CD8-positive, alpha-beta memory T cell (primary cell): ENCODE measurements at places on chromosomes 3 and 15. TPM values are rescaled to one million over a fixed set of nuclear protein-coding genes. Genes with fewer than 3 reads are reported as not detected.
A peak's percentile ranks its signal among the peaks of the same experiment; 100 is the strongest.

- no peak for DNase-seq
Measured at GRCh38 chr3:46271209-46271745, 29.0 kb downstream of the CCR3 start.

GRCh38 chr3:77234004-77234403 lies 194.1 kb downstream of the ROBO2 start:
- DNase-seq = no peak

DNA sequence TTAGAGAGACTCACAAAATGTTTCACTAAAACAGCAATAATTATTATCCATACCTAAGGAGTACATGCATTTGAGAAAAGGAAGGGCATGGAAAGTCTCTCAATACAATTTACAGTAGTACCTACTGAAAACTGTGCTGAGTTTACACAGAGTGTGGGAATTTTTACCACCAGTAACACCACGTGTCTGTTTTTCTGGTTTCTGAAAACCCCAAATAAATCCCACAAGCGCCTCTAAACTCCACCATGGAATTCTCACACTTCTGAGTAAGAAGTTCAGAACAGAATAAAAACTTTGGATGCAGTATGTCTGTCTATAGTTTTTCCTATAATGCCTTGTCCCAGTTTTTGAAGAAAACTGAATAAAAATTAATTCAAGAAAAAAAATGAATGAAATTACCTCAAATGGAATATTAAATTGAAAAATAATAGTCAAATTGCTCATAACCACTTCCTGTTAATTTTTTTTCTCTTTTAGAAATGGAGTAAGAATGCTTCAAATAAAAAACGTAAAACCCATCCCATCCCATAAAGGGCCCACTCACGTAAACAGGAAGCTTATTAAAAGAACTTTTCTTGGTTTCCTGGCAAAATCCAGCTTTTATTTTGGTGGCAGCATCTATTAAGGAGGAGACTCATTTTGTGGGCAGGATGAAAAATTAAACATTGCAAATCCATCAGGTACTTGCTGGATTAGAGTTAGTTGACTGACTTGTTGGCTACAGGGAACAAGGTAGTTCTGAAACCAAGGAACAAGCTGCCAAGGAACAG lies 378.1 kb downstream of the TIGIT start:
- no peak for DNase-seq

DNA sequence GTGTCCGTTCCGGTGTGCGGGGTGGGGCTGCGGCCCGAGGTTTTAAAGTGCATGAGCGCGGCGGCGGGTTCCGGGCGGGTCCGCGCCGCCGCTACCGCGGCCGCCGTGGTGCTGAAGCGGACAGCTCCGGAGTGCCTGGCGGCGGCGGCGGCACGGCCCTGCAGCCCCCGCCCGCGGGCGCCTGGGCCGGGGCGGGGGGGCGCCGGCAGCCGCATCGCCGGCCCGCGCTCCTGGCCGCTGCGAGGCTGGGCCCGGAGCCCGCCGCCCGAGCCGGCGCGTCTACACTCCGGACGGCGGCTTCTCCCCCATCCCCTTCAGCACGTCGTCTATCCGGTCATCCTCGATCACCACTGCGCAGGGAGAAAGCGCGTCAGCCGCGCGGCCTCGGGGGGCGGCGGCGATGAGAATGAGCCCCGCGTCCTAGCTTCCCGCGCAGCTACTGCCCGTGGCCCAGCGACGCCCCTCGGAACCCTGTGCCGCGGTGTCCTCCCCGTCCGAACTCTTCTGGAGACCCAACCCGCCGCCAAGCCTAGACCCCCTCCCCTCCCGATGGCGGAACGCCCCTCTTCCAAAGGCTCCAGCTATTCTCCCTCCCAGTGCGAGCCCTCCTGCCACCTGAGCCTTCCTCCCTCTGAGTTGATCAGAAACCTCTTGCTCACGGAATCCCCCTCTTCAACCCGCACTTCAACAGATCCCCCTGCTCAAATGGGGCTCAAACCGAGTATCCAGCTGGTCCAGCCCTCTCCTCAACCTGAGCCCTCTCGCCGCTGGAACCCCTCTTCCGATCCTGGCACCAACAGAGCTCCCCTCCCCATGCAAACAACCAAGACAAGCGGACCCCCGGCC lies 1.3 kb downstream of the CAMK2N2 start:
- peak; percentile 48 for DNase-seq

DNA sequence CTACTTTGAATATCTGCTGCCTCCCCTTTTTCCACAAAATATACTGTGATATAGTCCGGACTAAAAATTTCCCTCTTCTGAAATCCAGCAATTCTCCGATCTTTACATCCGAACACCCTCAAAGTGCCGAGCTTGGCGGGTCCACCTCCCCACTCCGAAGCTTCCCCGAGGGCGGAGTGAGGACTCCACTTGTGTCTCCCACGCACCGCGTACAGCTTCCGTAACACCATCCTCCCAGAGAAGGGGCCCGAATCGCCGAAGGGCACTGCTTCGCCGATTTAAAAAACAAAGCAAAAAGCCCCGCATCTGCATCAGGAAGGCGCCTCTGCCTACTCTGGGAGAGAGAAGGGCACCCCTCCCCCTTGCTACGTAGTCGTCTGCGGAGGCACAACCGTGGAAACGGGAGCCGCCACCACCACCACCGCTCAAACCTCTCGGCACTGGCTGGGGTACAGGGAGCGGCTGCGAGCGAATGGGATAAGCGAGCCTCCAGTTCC lies 551 bp downstream of the NCBP2 start:
- DNase-seq = no peak

DNA sequence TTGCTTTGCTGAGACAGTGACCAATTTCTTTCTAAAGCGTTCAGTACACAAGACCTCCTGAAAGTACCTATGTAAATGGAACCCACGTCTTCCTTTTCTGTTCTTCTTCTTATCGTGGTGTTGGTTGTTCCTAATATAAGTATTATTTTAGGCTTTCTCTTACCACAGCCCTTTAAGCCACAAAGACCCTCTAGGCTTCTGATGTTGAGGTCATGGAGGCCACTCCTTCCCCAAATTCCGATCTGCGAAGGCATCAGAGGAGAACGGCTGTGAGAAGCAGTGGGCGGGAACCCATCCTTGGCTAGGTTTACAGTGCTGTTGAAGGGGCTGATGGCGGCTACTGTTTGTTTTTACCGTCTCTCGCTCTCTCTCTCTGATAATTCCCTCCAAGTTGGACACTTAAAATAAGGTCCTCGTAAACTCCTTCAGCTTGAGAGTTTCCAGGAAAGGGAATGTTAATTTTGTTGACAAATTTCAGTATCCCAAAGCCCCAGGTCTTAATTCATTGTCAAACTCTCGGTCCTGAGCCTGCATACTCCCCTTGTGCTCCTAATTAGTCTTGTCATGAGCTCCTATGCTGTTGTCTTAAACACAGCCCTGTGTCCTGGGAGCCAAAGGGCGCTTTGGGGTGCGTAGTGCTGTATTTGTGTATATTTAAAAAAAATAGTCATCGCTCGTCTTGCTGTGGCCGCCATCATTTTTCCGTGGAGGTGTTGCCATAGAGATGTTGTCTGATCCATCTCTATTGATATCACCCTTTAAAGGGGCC lies 178.8 kb downstream of the OPA1 start:
- DNase-seq = no peak

DNA sequence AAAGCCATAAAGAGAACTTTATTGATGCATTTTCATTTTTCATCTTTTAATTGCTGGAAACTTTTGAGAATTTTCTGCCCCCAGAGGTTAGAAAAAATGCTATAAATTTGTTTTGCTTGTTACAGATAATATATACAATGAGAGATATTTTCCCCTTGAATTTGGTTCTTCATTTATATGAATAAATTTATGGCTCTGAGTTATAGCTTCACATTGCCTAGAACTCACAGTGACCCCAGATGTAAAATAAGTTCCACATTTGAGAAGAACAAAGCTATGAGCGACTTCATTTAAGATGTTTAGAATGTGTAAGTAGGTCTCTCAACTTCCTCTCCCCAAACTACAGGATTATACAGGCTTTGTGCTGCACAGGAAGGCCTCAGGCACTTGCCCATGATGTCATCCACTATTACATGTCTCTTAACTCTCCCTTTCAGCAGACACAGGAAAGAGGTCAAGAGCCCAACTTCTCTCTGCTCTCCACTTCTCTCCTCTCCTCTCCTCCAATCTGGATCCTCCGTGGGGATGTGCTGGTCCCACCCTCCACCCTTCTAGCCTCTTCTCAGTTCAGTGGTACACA lies 92.8 kb downstream of the DUT start:
- no peak for DNase-seq

DNA sequence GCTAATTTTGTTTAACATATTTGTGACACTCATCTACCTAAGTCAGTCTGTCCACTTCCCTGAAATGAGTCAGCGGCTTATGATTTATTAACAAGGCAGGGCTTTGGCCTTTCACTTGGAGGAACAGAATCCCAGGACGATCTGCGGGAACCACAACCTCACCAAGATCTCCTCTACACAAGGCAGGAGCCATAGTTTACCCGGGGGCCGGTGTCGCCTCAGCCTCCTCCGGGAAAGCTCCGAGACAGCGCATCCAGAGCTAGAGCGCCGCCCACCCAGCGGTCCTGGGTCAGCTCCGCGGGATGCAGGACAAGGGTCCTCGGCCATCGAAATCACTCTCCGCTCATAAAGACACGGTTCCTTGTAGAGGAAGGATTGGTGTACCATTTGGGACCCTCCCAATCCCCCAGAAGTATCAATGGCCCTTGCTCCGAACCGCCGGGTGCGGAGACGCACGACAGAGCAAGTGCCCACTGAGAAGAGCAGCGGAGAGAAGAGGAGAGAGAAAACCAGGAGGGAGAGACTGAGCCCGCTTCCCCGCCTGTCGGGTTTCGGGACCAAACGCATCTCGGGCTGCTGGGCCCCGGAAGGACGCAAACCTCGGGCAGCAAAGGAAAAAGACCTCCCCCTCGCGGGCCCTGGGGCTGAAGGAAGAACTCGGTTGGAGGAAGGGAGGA lies 13.1 kb upstream of the ALCAM start:
- no peak for DNase-seq

DNA sequence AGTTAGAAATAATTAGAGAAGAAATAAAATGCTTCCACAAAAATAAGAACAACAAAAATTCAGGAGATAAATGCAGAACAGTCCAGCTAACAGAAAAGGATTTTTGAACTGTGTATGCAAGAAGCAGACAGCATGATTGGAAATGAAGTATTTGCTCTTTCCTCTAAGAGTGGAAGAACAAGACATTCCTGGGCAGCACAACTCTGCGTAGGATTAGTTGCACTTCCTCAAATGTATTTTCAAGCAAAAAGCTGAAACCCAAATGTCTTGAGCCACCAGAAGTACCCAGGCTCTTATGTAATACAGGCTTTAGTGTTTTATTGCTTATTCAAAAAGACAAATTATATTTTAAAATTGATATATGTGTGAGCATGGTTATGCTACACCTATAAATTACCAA lies 127.2 kb downstream of the ZBTB20 start:
- no peak for DNase-seq

DNA sequence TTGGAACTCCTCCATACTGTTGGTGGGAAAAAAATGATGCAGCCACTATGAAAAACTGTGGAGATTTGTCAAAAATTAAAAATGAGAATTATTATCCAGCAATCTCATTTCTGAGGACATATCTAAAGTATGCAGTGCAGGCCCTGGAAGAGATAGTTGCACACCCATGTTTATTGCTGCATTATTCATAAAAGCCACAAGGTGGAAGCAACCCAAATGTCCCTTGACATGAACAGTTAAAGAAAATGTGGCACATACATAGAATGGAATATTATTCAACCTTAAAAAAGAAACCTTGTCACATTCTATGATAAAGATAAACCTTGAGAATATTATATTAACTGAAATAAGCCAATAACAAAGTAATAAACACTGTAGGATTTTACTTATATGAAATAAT lies 80.9 kb upstream of the ARHGEF26 start:
- no peak for DNase-seq

- no peak for DNase-seq
Measured at GRCh38 chr3:98972720-98973119, 71.2 kb upstream of the DCBLD2 start.

GRCh38 chr3:19077388-19077787 lies 70.9 kb upstream of the KCNH8 start:
- DNase-seq = no peak

GRCh38 chr15:20340931-20341661 lies 200.5 kb downstream of the GOLGA6L6 start:
- no peak for DNase-seq

GRCh38 chr15:55628369-55628730 lies 40.2 kb upstream of the PYGO1 start:
- DNase-seq = no peak

GRCh38 chr15:43828061-43828657 lies 1.4 kb downstream of the WDR76 start:
- DNase-seq = no peak

DNA sequence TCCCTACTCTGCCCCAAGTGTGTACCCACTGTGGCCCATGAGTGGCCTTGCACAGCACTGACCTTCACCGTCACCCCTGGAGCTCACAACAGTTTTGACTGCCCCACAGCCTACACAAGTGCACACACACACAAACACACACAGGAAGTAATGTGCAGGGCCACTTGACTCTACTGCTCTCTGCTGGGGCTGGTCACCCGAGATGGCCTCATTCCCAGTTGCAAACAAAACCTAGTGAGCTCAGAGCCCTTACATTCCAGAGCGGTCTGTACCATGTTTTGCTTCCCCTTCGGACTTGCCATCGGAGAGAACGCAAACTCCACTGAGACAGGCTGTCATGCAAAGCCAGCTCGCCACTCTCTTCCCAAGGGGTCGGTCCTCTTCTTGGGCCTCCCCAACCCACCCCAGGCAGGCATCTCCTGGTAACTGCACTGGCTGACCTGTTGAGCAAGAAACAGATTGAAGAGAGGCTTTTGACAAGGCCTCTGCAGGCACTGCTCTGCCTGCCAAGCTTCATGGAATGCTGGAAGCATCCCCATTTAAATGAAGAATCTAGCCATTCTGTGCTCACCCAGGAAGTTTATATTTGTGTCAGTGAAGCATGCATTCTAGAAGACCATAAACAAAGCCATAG lies 232.0 kb upstream of the IGF1R start:
- DNase-seq = no peak

DNA sequence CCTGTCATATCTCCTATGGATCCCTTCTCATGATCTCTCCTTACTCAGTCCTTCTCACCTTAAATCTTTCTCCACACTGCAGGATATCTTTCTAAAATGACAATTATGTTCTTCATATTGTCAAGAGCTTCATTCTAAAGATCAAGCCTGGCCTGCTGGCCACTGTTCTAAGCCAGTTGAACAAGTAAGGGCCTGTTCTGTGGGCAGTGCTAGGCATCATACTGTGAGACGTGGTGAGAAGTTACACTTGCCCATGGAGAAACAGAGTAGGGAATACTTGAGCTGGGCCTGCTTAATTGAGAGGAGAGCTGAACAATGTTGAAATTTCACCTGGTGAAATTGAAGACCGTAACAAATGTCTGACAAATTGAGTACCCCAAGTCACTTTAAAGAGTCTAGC lies 184.1 kb upstream of the RASGRP1 start:
- no peak for DNase-seq

TF gene
- total RNA-seq = 0.02 TPM

DPPA2 gene
- not detected for total RNA-seq

NR1I2 gene
- 0.38 TPM for total RNA-seq
